ENCODE measurements at places on chromosomes 1 and 21. TPM values are rescaled to one million over a fixed set of nuclear protein-coding genes. Genes with fewer than 3 reads are reported as not detected.

The TMEM79 gene
- 3.1 TPM for total RNA-seq

The IQGAP3 gene
- 0.76 TPM for total RNA-seq

DNA sequence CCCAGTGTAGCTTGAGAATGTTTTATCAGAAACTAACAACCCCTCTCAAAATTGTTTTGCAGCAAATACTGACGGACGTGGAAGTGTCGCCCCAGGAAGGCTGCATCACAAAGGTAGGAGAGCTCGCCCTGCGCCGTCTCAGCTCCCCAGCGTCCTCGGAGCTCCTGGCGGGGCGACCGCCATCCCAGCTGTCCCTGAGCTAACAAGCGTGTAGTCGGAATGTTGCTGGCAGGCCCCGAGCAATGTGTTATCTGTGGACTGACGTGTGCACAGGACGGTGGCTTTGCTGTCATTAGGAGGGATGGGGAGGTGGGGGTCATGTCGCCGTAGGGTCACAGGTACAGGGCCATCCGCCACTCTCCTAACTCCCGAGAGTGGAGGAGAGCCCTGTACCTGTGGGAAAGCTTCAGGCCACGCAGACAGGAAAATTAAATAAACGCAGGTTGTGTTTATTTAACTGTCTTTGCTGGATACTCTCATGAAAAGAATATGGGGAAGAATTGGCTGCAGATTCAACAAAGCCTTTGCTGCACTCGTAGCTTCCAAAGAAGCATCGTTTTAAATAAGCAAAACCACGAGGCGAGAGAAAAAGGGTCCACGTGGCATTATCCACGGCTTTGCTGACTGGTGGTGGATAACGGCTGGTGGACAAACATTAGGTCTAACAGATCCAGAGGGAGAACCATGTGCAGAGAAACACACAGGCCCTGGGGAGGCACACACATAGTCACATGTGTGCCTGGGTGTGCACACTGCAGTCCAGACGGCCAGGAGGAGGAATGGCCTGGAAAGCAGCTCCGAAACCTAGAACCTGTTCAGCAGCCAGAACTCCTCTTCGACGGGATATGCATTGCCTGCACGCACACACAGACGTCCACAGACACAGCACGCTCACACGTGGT is 175.3 kb downstream of the PRDM16 start:
- no peak for DNase-seq

DNA sequence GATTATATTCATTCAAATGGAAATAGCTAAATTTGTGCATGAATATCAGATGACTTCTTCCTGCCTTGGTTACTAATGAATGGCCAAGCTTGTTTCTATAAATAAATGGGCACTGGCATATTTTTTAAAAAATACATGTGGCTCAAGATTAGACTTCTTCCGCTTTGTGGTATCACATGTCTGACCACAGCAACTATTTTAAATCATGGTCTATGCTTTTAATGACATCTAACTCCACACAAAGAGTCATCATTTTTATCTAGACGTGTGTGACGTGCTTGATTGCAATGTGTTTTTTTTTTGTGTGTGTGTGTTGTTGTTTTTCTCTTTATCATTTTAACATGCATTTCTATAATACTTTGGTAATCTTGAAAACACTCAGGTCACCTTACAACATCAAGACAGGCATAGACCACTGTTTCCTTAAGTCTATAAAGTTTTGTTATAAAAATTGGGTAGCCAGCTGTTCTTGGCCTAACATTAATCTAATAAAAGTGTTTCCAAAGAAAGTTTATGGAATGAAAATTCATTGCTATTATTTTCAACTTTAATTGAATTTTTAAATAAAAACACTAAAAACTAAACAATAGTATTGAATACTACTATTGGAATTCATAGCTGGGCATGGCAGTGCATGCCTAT is 29.5 kb downstream of the RGS1 start:
- DNase-seq = no peak

- DNase-seq = no peak
Measured at GRCh38 chr1:231016234-231016633, 23.8 kb downstream of the FAM89A start.
